Effector CD4-positive, alpha-beta T cell (primary cell): ENCODE measurements at places on chromosomes 5 and 9.

DNA sequence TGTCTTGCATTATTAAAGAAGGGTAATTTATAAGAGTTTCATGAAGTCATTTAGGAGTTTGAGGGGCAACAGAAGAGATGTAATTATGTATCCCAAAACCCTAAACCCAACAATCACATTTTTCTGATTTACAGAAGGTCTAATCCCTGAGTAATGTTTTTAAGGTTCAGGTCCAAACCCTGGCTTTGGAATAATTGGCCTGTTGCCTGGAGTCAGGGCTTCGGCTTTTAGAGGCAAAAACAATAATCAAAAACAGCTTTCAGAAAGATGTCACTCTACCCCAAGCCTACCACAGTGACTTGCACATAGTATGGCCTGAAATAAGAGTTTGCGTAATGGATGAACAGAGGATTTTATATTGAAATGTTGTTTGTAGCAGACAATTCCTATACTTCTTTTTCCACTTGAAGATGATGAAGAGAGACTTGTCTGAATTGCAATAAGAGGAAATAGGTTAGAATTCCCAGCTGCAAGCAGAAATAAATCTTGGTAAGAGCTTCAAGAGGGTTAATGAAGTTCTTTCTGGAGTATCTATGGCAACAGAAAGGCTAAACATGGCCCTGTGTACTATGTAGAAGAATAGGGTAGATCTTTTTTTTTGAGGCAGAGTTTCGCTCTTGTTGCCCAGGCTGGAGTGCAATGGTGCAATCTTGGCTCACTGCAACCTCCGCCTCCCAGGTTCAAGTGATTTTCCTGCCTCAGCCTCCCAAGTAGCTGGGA is 152.0 kb downstream of the GPBP1 start:
- no peak for DNase-seq

DNA sequence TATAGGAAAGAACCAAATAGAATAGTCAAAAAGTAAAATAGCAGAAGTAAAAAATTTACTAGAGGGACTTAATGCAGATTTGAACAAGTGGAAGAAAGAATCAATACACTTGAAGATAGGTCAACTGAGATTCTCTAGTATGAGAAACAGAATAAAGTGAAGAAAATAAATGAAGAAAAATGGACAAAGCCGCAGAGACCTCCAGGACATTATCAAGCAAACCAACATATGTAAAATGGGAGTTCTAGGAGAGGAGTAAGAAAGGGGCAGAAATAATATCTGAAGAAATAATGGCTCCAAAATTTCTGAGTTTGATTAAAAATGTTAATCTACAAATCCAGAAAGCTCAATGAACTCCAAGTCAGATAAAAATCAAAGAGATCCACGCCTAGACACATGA is 70.0 kb upstream of the ZBTB43 start:
- DNase-seq: no peak

GRCh38 chr9:127390248-127390545 is 6.8 kb upstream of the SLC2A8 start:
- DNase-seq: no peak

DNA sequence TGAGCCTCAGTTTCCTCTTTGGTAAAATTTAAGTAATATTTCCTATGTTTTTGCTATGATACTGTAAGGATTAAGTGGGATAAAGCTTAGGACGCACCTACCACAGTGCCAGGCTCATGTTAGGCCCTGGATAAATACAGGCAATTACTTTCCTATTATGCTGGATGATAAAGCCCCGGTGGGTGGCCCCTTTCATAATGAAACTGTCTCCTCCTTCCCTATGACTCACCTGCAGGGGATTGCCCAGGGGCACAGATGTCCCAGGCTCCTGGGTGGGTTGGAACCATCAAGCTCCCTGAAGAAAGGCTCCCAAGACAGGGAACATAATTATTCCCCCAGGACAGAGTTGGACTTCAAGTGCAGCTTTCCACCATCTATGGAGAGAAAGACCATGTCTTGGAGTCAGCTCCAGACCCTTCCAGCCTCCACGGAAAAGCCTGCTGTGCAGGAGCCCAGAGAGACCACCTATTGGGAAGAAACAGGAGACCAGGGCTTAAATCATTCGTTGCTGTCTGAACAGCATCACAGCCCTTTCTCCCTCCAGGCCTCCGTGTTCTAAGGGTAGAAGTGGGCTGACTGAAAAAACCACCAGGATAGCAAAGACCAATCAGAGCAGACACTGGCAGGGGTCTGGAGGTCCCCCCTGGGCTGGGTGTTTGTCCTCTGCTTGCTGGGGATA is 43.2 kb upstream of the FOXE1 start:
- no peak for DNase-seq

DNA sequence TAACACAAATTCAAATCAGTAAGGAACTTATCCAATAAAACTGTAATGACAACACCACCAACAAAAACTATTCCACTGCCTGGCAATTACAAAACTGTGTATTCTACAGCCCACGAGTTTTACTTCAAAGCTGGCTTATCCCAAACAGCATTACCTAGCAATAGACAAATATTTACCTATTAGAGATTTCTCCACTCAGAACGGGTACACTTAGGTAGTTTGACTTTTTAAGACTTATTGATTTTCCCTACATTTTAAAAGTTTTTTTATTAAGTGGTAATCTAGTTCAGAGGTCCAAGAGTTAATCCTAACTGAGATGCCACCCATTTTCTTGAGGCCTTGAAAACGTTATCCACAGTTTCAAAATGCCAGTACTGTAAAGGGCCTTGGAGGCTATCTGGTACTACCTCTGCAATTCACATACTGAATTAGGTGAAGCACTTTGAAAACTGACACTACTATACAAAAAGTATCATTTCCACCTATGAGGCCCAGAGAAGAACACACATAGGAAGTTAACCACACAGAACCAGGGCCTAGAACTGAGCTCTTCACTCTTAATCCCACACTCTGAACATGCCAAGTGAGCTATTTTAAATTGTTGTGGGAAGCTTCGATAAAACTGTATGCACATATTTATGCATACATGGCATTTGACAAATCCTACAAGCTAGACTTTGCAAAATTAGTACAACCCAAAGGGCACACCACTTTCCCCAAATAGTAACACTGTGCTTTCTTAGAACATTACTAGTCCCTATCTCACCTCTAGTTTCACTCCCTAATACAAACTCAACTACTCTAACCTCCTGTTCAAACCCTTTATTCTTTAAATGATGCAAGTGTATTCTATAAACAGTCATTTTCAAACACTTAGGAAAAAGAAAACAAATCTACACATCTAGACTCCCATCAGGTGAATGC is 2.1 kb downstream of the NADK2 start:
- no peak for DNase-seq

- DNase-seq: no peak
Measured at GRCh38 chr9:4168526-4168925, 131.3 kb downstream of the GLIS3 start.

DNA sequence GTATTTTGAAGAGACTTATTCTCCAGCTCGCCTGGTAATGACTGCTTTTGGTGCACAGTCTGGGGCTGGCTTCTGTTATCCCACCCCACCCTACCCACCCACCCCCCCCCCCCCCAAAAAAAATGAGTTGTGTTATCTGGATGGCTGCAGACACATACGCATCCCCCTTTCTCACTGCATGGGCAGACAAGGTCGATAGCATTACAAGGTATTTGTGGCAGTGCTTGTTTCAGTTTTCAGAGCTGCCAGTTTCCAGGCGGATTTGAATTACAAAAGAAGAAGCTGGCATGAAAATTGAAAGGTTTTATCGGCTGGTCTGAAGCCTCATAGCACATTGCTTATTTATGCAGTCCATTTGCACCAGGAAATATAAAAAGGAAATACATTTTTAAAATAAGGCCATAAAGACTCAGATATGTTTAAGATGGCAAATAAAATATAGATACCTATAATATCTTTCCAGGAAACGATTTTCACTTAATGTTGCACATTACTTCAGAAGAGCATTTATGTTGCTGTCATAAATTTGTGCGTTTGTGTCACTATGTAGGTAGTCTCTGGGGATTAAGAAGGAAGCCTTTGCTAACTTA is 85.1 kb upstream of the GRHPR start:
- no peak for DNase-seq

DNA sequence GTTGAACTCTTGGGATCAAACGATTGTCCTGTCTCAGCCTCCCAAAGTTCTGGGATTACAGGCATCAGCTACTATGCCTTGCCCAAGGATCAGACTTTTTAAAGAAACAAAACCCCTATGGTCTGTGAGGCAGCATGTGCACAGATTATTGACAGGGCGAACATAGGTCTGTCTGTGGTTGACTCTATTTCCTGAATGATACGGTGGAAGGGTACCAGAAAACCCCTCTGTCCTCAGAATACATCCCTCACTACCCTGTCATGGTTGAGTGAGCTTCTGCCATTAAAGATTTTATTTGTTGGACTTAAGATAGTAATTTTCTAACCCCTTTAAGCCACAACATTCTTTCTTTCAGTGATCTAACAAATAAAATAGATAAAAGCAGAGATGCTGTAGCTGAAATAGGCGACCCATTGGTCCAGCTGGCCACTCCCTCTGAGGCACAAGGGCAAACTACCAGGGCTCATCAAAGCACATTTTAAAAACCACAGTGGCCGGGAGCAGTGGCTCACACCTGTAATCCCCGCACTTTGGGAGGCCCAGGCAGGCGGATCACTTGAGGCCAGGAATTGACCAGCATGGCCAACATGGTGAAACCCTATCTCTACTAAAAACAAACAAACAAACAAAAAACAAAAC is 84.9 kb upstream of the ANKRD55 start:
- DNase-seq: no peak

- DNase-seq: no peak
Measured at GRCh38 chr5:141635646-141636045, 1.0 kb downstream of the HDAC3 start.

- DNase-seq: no peak
Measured at GRCh38 chr9:81694541-81694940, 5.2 kb upstream of the TLE1 start.

DNA sequence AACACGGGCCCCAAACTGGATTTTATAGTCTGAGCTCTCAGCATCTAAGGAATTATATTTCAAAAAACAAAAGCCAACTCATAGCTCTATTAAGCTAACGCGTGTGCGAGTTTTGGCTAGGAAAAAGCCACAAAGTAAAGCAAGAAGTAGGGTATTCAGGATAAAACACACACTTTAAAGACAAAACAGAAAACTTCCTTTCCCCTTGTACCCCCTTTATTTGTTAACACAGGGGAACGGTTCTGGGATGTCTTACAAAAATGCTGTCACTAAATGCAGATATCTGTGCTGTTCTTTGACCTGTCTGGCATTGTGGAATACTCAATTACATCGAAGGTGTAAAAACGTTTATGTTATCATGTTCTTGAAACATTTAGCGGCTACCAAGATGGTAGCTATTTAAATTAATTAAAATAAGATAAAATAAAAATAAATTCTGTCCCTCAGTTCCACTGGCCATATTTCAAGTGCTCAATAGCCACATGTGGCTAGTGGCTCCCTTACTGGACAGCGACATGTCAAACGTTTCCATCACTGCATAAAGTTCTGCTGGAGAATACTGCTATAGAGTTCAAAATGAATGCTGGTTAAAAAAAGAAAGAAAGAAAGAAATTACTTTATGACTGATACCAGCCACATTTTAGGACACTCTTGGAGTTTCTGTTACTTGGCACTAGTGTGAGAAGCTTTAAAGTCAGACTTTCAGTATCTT is 7.2 kb upstream of the MEF2C start:
- no peak for DNase-seq

DNA sequence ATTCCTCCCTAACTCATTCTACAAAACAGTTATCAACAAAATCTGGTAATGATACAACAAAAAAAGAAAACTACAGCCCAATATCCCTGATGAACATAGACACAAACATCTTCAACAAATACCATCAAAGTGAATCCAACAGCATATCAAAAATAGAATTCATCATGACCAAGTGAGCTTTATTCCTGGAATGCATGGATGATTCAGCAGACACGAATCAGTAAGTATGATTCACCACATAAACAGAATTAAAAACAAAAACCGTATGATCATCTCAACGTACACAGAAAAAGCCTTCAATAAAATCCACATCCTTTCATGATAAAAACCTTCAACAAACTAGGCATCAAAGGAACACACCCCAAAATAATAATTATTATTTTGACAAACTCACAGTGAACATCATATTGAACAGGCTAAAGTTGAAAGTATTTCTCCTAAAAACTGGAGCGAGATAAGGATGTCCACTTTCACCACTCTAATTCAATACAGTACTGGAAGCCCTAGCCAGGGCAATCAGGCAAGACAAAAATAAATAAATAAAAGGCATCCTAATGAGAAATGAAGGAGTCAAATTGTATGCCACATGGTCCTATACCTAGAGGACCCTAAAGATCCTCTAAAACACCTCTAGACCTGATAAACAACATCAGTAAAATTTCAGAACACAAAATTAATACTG is 305.1 kb upstream of the RGMB start:
- DNase-seq: no peak

GRCh38 chr5:118968925-118969375 is 19.4 kb downstream of the DTWD2 start:
- no peak for DNase-seq

GRCh38 chr9:76690246-76690972 is 73.8 kb upstream of the PCA3 start:
- DNase-seq: no peak

DNA sequence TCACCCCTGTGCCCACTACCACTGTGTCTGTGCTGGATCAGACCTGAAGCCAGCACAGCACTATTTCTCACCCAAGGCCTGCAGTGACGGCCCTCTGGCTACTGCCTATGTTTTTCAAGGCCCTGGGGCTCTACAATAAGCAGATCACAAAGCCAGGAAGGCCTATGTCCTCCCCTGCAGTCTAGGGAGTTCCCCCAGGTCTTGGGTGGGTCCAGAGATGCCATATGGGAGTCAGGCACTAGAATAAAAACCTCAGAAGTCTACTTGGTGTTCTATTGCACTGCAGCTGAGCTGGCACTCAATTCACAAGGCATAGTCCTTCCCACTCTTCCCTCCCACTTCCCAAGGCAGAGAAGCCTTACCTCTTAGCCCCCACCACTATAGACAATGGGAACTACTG is 107.1 kb downstream of the FBXO4 start:
- DNase-seq: no peak

GRCh38 chr9:72352911-72353388 is 12.1 kb downstream of the ZFAND5 start:
- DNase-seq: no peak

DNA sequence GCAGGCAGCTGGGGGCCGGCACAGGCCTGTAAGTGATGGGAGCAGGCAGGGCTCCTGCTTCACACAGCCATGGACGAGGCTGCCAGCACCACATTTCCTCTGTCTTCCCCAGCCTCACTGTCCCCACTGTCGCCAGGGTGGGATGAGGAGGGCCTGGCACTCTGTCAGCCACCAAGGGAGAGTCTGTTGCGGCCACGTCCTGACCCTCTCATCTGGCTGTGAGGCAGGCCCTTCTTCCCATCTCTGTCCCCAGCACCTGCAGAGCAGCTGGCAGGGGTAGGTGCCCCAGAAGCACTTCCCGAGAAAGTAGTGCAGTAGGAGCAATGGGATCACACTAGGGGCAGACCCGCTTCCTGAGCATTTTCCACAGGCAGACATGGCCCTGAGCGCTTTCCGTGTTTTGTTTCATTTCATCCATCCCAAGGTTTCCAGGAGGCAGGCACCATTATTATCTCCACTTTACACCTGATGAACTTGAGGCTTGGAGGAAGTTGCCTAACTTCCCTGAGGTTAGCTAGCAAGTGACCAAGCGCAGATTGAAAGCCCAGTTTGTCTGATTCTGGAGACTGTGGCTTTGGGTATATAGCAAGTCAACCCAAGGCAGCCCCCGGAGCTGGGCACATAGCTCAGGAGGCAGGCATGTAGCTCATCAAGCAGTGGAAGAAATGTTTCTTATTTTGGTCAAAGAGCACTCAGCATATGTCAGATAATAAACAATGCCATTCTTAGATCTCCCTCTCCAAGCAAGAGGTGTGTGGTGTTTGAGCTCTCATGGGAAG is 202.4 kb downstream of the DAB2IP start:
- no peak for DNase-seq

GRCh38 chr5:131224387-131225201 is 39.3 kb upstream of the CDC42SE2 start:
- no peak for DNase-seq
